ENCODE measurements at places on chromosomes 6 and 20. TPM values are rescaled to one million over a fixed set of nuclear protein-coding genes. Genes with fewer than 3 reads are reported as not detected.

Gene FAM162B
- total RNA-seq = not detected

DNA sequence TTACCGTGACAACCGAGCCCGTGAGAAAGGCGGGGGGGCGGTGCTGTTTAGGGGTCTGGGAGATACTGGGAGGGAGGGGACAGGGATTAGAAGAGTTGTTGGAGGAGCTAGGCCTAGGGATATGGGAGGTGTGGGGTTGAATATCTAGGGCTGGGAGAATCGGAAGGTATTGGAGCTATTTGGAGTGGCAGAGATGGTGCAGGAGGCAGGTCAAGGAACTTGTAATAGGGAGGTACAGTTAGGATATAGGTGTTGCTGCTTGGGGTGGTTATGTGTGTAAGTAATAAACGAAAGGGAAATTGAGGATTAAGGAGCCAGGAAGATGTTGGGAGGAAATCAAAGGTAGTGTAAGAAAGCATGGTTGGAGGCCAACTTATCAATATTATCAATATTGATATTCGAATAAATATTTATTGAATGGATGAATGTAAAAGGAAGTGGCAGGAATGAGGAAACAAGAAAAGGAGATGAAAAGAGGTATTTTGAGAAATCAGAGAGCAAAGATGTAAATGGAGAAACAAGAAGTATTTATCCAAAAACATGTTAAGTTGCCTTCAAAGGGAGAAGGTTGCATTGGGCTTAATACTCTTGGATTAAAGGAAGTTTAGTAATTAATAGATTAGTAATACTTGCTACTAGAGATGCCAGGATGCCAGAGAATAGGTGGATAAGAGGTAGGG lies 602 bp downstream of the PPP1R11 start:
- no peaks in the 10 kb centered on the region for H3K4me1 ChIP-seq
- peak overlapping the region; percentile 65 for H3K27ac ChIP-seq
- no peaks in the 10 kb centered on the region for H3K36me3 ChIP-seq
- H3K27me3 ChIP-seq = peaks cover 27% of the 10 kb centered on the region
- peak overlapping the region; percentile 48 for H3K4me3 ChIP-seq

DNA sequence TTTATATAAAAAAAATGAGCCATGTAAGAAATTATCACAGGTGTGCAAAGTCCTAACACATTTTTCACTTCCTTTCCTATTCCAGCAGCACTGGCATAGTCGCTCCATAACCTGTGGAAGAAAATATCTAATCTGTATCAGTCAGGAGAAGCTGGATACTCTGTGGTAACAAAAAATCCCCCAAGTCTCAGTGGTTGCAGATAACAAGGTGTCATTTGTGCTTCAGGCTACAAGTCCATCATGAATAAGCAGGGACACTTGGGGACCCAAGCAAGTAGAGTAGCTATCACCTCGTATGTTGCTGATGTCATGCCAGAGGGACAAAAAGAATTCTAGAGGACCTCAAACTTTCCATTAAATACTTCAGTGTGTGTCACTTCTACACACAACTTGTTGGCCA lies 30.3 kb upstream of the SERPINB1 start:
- no peak for DNase-seq
- no peak overlapping the region for H3K4me3 ChIP-seq

GRCh38 chr6:21371676-21372171 lies 221.8 kb upstream of the SOX4 start:
- H3K4me3 ChIP-seq = no peak overlapping the region
- H3K36me3 ChIP-seq = no peaks in the 10 kb centered on the region
- peak overlapping the region; percentile 61 for H3K27ac ChIP-seq

GRCh38 chr6:7218406-7218988 lies 94.5 kb downstream of the SSR1 start:
- peaks cover under 1% of the 10 kb centered on the region for H3K36me3 ChIP-seq
- no peak overlapping the region for H3K4me3 ChIP-seq
- H3K4me1 ChIP-seq = peaks cover 39% of the 10 kb centered on the region
- no peaks in the 10 kb centered on the region for H3K27me3 ChIP-seq
- H3K27ac ChIP-seq = peak overlapping the region; percentile 88

Gene TBXT
- not detected for total RNA-seq

- peak overlapping the region; percentile 27 for H3K27ac ChIP-seq
- H3K27me3 ChIP-seq = no peaks in the 10 kb centered on the region
- H3K36me3 ChIP-seq = peaks cover 67% of the 10 kb centered on the region
- H3K4me3 ChIP-seq = no peak overlapping the region
Observed at GRCh38 chr20:37228082-37228481, 33.5 kb downstream of the GHRH start.

Gene FOXS1
- total RNA-seq = 0.83 TPM

Gene C6orf15
- total RNA-seq = not detected

Data from cardiac muscle cell (in vitro differentiated cells and primary cell).